ENCODE measurements at places on chromosomes 12 and 14.

DNA sequence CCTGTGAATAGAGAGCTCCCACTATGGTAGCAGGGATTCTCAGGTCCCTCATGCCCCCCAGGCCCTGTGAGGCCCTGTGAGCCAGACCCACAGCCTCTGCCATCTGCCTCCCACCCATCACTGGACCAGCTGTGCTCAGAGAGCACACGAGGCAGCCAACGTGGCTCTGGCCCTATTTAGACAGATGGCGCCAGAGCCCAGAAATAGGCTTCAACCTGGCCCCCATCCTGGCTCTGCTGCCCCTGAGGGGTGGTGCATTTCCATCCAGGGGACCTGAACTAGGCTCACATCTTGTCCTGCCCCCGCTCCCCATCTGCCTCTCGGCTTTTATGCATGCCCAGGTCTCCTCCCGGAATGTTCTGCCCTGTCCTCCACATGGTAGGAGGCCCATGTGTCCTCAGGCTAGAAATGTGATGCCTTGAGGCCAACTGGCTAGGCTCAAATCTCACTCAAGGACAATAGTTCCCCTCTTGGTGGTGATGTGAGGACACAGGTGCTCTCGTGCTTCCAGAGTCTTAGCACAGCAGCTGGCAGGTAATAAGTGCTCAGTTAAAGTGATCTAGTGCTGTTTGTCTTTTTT lies 18.9 kb downstream of the TMEM63C start:
- DNase-seq = no peak

DNA sequence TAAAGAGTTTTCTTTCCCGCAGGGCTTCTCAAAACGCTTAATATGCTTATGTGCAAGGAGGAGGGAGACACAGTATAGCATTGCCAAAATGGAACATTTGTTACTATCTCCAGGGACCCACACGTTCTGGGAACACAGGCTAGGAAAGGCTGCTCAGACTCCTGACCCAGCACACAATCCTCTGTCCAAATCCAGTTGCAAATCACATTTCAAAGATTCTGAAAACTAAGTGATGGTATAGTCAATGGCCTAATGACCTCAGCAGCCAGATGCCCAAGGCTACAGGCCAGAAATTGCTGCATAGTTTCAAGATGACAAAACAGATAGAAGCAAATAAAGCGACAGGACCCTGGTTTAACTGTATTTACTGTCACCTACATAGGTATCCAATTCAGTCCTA lies 97.0 kb upstream of the GRIP1 start:
- DNase-seq = no peak

- no peak for DNase-seq
Measured at GRCh38 chr12:106564678-106565329, 18.0 kb upstream of the RFX4 start.

DNA sequence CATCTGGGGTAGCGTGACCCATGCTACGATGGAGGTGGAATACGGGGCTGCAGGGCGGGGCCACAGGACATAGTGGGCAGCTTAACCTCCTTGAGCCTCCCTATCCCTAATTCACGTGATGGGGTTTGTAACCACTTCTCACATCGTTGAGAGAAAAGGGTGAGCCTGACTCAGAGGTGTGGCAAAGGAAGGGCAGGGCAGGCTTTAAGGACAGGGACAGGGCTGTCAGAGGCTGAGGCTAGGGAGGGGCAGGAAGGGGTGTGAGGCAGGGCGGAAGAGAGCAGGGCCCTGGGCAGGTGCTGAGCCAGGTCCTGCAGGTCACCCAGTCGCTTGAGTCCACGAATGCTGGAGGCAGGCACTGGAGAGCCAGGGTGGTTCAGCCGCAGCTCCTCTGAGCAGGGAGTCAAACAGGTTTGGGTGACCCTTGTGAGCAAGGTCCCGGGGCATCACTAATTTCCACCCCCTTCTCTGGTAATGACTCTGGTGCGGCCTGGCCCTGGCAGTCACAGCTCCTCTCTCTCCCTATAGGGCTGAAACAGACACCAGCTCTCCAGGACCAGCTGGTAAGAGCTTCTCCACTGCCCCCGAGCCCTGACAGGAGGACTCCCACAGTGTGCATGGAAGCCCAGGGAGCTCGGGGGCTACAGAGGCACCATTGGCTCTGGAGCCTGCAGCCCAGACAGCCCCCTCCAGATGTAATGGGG lies 7.5 kb upstream of the AQP2 start:
- DNase-seq = no peak
